ENCODE measurements at places on chromosomes 6 and 20.

DNA sequence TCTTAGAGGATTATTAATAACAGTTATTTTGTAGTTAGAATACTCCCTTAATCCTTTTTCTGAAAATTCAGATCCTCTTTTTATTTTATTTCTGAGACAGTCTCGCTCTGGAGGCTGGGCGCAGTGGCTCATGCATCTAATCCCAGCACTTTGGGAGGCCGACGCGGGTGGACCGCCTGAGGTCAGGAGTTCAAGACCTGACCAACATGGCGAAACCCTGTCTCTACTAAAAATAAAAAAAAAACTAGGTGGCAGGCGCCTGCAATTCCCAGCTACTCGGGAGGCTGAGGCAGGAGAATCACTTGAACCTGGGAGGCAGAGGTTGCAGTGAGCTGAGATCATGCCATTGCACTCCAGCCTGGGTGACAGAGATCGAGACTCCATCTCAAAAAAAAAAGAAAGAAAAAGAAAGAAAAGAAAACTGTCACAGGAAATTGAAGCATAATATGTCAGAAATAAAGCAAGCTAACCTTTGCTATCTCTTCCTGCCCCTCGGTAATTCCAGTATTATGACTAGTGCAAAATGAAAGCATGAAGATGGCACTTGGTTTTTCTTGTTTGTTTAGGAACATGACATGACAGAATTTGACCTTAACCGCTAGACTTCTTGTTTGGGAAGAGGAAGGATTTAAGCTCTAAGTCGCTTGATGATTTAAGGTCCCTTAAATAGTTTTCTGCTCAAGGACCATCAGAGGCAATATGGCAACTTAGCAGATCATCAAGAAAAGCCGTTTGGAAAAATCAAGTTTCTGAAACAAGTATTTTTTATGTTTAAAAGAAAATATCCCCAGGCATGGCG lies 1.8 kb upstream of the RBM39 start:
- no peak for DNase-seq

DNA sequence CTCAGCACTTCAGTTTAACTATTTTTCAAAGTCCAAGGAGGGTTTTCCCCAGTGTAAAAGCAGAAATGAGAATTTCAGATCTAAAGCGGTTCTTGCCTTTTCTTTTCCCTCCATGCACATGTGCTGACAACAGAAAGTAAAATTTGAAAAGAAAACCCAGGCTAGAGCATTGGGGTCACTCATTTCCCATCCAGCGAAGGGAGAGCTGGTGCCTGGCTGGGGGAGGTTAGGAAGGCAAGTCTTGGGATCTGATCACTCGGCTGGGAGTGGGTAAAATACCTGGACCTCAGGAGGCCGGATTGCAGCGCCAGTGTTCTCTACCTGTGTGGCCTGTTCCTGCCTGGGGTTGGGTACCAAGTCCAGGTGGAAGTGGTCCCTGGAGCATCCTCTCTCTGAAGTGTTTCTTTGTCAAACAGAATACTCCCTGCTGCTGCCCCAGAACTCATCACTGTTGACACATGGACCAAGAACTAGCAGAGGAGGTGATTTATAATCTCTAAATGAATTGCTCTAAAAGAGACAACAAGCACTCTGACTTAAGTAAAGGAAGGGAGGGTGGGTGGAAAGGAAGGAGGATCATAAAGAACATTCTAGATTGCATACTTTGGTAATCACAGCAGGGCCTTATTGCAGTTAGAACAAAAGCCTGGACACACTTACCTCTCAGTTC lies 136.0 kb downstream of the MTHFD1L start:
- DNase-seq: no peak

GRCh38 chr20:45456632-45457031 lies 12.9 kb upstream of the WFDC2 start:
- DNase-seq: no peak

- DNase-seq: no peak
Measured at GRCh38 chr20:10649797-10650160, 24.0 kb downstream of the JAG1 start.

DNA sequence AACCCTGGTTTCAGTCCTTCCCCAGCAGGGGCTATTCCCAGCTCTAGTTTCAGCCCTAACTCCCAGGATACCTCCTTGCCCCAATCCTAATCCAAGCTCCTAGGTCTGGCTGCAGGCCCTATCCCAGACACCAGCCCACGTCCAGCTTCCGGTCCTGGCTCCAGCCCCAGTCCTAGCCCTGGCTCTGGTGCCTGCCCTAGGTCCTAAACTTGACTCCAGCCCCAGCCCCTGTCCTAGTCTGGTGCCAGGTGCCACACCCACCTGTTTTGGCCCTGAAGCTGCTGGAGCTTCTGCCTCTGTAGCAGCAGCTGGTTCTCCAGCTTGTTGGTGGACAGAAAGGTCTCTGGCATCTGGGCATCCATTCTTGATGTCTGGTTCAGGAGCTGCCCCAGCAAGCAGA lies 28.1 kb downstream of the ANGPT4 start:
- no peak for DNase-seq

DNA sequence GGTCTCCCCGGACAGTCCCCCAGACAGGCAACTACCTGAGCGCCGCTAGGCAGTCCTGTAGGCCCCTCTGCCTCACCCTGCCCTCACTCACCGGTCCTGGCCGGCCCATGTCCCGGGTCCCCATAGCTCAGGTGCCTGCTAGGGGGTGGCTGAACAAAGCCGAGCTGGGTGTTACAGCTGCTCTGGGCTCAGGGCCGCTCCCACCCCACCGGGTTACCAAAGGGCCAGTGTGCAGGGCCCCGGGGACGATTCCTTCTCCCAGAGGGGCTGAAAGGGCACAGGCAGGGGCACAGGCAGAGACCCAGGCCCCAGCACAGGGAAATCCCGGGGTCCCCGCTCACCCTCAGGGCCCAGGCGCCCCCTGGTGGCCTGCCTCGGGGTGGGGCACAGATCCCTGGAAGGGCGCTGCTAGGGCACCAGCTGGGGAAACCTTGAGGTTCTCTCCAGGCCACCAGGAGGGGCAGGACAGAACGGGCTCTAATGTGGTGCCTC lies 118.4 kb downstream of the GRM4 start:
- DNase-seq: peak; percentile 16

- no peak for DNase-seq
Measured at GRCh38 chr6:134240665-134241431, 77.1 kb downstream of the SGK1 start.

- peak; percentile 75 for DNase-seq
Measured at GRCh38 chr6:63527658-63528514, 44.4 kb upstream of the LOC128125822 start.

- DNase-seq: no peak
Measured at GRCh38 chr6:116393430-116393829, 22.7 kb downstream of the DSE start.

DNA sequence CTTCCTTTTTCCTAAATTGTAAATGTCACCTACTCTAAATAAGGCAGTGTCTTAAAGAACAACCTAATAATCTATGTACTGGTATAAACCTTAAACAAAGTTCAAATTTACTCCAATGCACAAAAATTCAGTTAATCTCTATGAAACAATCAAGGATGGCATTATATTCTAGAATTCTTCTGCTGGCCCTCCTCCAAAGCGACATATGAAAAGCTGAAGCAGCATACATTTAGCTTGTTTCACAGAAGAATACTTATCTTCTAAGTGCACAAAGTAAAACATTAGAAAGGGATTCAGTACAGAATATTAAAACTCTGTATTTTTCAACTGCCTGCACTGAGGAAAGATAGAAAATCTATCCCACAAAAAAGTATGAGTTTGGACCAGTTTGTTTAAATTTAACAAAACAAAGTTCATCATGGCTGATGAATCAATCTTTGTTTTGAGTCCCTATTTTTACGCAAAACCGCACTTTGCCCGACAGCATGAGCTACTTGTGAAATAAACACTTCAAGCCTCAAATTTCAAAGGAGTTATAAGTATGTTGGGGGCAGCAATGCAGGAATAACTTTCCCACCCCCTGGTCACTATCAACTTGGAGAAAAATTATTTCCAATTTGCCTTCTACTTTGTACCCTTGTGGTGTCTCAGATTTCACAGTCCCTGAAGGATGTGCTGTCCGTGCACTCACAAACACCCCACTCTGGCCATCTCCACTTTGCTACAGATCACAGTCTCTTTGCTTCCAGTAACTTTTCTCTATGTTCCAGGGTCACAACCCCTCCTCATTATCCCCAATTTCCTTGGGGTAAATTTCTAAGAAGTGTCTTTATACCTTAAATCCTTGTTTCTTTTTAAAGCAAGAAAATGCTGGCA lies 238.2 kb downstream of the PRKN start:
- no peak for DNase-seq

DNA sequence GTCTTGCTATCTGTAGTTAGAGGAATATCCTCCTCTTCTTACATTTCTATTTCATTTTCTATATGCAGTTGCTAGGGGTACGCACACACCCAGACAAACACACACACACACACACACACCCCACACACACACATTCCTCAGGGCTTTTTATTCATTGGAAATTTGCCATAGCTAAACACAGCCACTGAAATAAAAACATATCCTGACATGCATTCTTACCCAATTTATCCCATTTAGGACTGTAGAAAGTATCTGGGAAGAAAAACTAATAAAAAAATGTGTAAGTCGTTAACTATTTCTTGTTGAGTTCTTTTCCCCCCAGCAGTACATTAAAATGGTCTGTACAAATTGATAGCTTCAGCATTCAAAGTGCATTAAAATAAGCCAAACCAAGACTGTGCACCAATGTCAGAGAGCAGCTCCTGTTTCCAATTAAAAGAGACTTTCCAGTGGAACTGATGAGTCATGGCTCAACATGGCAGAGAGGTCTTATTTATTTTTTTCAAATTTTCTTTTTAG lies 357.9 kb upstream of the AGPAT4 start:
- peak; percentile 19 for DNase-seq

GRCh38 chr6:51396583-51396982 lies 577.9 kb downstream of the TFAP2B start:
- DNase-seq: no peak

DNA sequence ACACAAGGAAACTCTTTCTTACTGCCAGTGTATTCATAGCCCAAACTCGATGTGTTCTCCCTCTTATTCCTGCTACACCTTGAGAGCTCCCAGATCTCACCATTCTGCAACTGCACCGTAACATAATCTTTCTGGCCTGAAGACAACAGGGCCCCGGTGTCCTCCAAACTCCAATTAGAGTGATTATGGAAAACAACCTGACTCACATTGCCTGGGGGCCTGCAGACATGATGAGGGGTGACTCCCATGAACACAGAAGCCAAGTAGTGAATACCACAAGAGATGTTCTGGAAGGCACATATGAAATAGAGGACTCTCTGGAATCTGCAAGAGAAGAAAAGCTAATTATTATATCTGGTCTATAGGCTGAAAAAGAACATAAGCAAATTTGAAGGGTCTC lies 19.7 kb downstream of the SLC22A16 start:
- no peak for DNase-seq

DNA sequence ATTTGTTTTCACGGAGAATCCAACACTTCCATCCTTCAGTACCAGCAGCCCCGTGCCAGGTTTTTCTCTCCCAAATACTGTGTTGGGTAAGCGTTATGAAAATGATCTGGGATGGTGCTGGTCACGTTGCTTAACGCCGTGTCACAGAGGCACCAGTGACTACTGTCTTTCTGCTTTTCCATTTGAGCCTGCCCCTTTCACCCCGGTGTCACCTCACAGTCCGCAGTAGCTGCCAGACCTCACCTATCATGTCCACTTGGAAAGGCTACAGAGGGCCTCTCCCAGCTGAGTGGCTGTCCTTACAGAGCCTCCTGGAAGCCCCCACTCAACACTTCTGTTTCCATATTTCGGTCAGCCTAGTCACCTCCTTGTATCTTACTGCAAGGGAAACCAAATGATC lies 176.5 kb upstream of the ARID1B start:
- DNase-seq: no peak

- DNase-seq: no peak
Measured at GRCh38 chr20:56428410-56428809, 16.4 kb downstream of the CASS4 start.

DNA sequence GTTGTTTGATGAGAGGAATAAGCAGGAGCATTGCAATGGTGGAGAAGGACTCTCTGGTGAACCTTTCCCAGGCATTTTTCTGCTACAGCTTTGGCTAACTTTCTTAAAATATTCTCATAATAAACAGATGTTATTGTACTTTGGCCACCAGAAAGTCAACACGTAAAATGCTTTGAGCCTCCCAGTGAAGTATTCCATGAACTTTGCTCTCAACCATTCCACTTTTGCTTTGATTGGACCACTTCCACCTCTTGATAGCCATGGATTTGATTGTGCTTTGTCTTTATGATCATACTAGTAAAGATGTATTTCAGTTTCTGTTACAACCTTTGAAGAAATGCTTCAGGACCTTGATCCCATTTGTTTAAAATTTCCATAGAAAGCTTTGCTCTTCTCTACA lies 241.1 kb downstream of the TENT5A start:
- no peak for DNase-seq

- no peak for DNase-seq
Measured at GRCh38 chr6:26554697-26555504, 16.7 kb downstream of the HMGN4 start.
